ENCODE measurements at places on chromosomes 7 and 10. TPM values are rescaled to one million over a fixed set of nuclear protein-coding genes. Genes with fewer than 3 reads are reported as not detected.

Gene TMEM196
- not detected for polyA plus RNA-seq

Gene FBXL13
- polyA plus RNA-seq: 0.78 TPM

Gene SORCS1
- 5.1 TPM for polyA plus RNA-seq

Gene ANKRD30A
- not detected for polyA plus RNA-seq

GRCh38 chr10:64376167-64376566 is 855.0 kb downstream of the REEP3 start:
- DNase-seq: no peak

- DNase-seq: no peak
These were observed 397.2 kb downstream of the TCERG1L start for GRCh38 chr10:130914367-130914766.

GRCh38 chr7:50564640-50565558 is at the start of gene DDC:
TSS of gene DDC (minus strand) at chr7:50565405. CDS start at chr7:50544085, 21,320 bp downstream.
- DNase-seq: no peak

Data from forelimb muscle (tissue), 1 donor.